ENCODE measurements at places on chromosomes 3 and 15.

DNA sequence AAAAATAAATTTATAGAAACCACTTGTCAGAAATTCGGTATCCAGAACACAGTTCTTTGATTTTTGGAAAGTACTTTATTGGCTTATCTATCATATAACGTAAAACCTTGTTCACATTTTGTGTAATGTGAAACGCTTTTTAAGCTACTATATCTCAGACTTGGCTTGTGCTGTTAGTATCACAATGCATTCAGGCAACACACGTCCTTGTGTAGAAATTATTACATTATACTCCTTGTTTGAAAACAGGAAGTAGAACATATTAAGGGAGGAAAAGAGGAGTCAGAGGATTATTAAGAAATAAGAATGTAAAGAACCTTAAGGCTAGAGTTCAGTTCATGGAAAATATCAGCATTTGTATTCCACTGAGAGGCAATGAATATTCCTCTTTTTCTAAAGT lies 1.6 kb downstream of the DNAJC13 start:
- no peak for DNase-seq

DNA sequence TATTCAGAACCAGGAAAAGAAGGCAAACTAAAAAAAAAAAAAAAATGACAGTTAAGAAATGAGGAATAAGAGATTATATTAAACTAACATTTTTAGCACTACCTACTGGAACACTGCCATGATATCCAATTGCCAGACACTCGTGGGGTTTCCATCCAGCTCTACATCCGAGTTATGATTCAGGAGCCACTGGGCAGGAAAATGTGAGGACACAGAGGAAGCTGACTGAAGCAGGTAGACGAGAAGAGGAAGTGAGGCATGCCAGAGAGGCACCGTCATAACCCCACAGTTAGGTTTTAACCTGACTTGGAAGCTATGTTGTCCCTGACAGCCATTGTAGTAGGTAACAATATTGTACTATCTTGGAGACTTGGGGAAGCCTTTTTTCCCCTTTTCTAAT lies 495.0 kb downstream of the NLGN1 start:
- DNase-seq, result no peak

GRCh38 chr3:152183473-152183872 lies 85.3 kb upstream of the MBNL1 start:
- peak; percentile 29 for DNase-seq

DNA sequence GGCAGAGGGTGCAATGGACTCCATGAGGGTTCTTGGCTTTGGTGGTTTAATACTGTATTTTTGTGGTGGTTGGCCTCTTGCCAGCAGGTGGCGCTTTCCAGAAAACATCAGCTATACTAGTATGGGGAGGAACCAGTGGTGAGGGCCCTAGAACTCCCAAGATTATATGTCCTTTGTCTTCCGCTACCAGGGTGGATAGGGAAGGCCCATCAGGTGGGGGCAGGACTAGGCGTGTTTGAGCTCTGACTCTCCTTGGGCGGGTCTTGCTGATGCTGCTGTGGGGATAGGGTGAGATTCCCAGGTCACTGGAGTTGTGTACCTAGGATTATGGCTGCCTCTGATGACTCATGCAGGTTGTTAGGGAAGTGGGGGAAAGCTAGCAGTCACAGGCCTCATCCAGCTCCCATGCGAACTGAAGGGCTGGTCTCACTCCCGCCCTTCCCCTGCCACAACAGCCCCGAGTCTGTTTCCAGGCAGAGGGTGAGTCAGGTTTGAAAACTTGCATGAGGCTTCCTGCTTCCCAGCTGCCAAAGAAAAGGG lies 357.7 kb downstream of the OTOL1 start:
- peak; percentile 59 for DNase-seq

DNA sequence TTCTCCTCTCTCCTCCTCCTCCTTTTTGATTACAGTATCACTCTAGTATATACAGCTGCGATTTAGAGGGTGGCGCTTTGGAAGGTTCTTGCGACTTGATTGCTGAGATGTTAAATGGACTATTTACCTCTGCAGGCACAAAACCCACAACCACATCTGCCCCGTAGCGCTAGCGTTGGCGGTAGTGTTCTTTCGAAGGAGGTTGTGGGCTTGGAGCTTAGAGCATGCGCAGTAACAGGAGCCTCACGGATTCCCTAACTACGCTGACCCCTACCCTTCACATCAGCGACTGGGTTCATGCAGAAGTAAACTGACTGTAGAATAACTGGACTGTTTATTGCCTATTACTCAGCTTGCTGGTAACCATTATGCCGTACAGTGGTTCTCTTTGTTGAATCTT lies 58.0 kb downstream of the CGGBP1 start:
- DNase-seq, result peak; percentile 22

DNA sequence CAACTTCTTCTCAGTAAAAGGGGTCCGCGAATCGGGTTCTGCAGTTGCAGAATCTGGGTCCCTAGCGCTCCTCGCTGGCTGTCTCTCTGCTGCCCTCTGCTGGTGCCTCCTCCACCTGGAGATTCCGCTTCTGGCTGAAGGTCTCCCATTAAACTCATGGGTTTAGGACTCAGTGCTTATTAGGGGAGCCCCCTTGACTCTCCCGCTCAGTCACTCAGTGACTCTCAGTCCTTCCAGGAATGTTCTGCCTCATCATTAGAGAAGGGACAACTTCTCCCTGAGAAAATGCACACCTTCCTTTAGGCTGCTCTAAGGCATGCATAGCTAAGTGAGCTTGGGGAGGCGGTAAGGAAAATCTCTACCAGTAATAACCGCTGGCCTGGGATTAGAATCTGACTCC lies 7.1 kb downstream of the CPN2 start:
- DNase-seq, result peak; percentile 91

DNA sequence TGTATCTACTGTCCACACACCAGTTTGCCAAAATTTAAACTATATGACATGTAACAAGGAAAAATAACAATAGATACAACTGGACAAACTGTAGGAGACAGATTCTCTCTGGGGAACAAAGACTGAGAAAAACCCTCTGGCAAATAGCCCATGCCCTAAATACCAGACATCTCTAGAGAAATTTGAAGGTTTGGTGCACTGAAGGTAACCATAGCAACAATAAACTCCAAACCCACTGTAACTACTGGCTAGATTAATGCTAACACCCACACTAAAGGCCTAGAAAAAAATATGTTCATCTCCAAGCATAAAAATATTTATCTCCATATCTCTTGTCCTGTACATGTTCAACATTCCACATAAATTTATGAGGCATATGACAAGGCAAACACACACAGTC lies 267.1 kb downstream of the STXBP5L start:
- DNase-seq, result no peak

DNA sequence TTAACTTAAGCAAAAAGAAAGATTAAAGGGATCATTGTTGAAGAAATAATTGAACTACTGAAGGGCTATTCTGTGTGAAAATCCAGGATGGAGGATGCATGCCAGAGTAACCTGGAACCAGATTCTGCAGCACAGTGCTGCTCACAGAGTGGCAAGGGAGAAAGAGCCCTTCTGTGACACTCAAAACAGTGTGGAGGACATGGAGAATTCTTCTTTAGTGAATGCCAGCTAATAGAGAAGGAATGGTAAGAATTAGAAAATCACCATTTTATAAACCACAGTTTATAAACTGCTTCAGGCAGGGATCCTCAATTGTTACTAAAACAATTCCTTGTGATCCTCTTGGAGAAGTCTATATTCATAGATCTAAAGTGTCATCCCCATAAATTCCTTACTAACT lies 70.4 kb upstream of the ARHGEF26 start:
- no peak for DNase-seq

DNA sequence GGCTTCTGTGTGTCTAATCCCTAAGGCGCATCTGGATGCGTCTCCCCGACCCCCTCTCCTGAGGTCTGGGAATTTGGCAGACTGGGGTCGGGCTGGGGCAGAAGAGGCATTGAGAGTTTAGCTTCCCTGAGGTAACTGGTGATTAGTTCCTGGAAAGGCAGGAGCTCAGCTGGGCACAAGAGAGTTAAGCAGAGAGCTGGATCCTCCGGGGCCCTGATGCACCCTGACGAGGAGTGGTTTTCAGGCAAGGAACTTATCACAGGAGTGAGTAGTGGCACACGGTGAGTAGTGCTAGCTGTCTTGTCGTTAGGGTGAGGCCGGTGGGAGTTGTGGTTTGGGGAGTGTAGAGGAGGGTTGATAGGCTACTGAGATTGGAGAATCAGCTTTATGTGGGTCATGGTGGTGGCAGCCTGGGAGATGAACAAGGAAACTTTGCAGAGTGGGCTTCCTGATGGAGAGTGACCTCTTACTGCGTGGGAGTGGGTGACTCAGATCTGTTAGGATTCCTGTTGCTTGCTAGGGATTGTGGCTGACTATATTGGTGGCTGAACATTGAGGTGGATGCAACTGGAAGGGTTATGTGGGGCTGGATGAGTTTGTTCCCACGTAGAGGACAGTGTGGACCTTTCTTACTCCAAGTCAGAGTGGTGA lies 897 bp downstream of the RAD54L2 start:
- peak; percentile 24 for DNase-seq

DNA sequence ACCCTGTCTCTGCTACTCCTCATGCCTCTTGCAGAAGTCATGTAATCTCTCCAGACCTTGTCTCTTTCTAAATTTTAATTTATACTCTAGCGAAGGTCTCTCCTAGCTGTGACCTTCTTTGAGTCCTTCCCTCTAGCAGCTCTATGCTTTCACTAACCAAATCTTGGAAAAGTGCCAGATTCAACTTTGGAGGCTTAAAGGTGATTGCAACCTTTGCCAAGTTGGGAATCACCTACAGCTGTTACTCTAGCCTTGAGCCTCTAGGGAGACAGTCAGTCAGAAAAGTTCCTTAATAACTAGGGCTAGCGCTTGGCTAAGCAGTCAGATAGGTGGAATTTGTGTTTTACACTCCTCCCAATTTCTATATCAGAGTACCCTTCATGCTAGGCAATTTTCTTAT lies 46.1 kb upstream of the ABI3BP start:
- no peak for DNase-seq

- no peak for DNase-seq
Measured at GRCh38 chr15:81394603-81395002, 20.6 kb upstream of the TMC3 start.

DNA sequence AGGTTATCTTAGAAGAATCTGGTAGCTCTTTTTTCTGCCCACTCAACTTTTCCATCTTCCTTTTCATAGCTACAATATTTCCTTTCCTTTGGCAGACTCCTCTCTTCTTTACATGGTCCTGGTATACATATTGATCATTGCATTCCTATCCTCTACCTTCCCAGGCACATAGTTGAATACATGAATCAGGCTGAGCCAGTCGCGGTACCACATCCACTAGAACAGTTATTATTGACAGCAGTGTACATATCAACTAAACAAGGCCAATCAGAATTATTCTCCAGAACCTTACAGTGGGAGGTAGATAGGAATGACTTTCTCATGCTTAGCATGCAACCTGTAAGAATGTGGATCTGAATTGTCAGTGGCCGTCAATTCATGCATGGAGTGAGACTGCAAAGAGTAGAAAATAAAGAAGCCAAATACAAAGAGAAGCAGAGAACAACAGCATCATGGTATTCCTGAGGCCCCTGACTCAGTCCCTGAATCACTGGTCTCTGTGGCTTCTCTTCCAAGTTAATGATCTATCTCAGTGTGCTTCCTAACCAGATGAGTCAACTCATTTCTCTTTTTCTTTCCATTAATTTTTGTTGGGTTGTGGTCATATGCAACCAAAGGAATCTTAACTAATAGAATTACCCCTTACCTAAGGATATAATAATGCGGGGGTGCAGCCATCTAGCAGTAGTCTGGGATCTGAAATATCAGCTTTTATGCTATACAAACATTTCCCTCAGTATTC lies 60.9 kb upstream of the DCBLD2 start:
- no peak for DNase-seq

DNA sequence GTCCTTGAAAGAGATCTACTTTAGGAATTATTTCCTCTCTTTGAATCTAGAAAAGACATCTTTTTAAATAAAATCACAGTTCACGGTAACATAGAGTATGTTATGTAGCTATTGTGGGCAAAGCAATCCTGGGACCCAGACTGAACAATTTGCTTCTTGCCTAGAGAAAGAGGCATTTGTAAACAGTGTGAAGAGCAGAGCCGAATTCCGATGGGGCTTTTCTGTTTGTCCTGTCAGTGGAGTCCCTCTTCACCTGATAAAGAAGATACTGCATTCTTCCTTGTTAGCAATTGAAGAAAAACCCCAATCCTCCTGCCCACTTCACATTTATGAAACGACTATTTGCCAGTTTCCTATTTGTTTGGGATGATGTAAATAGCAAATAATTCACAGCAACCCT lies 462.9 kb downstream of the WDR72 start:
- DNase-seq, result no peak

DNA sequence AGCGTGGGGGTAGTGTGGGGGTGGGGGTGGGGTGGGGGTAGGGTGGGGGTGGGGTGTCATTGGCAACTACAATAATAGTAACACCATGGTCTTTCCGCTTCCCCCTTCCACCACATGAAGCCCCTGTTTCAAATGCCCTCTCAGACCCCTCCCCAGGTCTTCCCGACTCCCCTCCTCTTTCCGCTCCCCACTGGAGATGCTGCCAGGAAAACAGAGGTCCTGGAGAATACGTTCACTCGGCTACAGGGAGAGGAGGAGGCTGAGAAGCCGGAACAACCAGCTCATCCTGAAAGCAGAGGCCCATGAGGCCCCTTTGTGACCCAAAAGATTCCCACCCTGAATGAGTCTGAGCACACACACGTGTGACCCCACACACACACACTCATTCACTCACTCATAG lies 75.4 kb downstream of the CPN2 start:
- DNase-seq, result peak; percentile 15

DNA sequence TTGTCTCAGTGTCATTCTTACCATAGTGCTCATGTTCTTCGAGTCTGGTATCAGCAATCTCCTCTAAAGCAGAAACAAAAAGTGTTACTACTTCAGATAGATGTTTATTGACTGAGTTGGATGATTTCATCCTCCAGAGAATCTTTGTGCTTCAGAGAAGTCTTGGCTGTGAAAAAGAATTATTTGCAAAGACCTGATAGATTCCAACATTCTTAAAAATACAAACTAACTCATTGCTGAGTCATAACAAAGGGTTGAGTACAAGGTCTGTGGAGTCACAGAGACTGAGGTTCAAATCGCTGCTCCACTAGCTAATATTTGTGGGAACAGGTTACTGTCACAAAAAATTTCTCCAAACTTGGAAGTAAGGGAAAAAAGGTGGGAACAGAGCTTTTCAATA lies 9.0 kb upstream of the STRIT1 start:
- no peak for DNase-seq

DNA sequence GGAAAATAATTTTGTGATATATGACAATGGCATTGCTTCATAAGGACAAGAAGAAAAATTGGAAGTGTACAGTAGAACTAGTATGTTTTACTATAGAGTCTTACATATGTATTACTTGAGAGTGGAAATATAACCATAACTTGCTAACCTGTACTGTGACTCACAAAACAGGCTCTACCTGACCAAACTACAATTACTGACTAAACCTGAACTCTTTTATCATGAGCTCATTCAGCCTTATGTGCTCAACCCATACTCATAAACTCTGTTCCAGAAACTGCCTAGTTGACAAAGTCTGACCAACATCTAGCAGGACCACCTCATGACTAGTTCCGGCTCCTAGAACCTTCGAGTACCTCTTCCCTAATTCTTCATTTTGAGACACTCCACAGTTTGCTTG lies 6.3 kb downstream of the CDIN1 start:
- no peak for DNase-seq

All from glutamatergic neuron (in vitro differentiated cells).